ENCODE measurements at places on chromosomes 4 and X.
A peak's percentile ranks its signal among the peaks of the same experiment; 100 is the strongest.

DNA sequence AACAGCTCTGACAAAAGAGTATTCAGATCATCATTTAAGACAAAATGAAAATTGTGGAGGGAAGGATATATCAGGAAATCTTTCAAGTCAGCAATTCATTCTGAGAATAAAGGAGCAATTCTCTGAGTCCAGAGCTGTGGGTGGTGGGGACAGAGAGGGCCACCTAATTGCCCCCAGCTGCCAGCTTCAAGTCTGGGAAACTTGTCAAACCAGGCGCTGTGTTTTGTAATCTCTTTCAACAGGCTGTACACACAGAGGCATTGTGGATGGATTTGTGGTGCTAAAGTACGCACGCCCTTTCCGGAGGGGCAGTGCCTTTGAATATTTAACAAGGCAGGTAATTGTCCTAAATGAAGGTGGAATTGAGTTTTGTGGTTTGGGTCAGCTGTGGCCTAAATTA is 591.1 kb upstream of the BOD1L1 start:
- DNase-seq, result no peak

DNA sequence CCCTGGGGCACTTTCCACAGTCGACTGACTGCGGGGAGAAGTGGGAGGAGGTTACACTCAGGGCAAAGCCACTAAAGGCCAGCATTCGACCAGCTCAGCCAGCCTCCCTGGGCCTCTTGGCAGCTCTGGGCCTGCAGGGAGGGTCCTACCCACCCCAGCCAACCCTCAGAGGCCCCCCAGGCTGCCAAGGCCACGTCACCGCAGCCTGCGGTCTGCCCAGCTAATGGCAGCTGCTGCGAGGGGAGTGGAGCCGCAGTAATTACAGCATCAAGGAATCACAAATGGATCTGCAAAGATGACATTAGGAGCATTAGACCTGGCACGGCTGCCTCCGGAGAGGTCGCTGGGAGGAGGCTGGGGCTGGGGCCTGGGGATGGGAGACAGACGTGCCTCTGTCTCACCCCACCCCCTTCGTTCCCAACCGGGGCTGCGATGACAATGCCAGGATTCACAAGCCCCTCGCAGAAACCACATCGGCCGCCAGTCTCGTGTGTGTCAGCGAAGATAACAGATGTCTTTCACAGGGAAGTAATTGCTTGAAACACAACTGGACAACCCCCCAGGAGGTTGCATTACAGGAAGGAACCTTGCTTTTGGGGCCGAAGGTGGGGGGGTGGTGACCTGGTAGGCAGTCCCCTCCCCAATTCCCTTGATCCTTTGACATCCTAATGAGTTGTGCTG is 367.6 kb downstream of the BCOR start:
- DNase-seq, result peak; percentile 81

- no peak for DNase-seq
Measured at GRCh38 chr4:113144091-113144490, 94.6 kb downstream of the ANK2 start.

DNA sequence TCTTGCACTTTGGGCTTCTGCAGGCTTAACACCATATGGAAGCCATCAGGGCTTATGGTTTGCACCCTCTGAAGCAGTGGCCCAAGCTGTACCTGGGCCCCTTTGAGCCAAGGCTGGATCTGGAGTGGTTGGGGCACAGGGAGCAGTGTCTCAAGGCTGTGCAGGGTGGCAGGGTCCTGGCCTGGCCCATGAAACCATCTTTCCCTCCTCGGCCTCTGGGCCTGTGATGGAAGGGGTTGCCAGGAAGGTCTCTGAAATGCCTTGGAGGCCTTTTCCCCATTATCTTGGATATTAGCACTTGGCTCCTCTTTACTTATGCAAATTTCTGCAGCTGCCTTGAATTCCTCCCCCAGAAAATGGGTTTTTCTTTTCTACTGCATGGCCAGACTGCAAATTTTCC is 134.7 kb upstream of the USP9X start:
- DNase-seq, result no peak

- DNase-seq, result no peak
Measured at GRCh38 chrX:3779546-3779945, 66.1 kb upstream of the PRKX start.

GRCh38 chrX:10582945-10583344 is 37.4 kb downstream of the MID1 start:
- DNase-seq, result no peak

GRCh38 chr4:41217374-41217773 is 3.0 kb upstream of the APBB2 start:
- no peak for DNase-seq

GRCh38 chrX:15686818-15687685 is 22.4 kb upstream of the CLTRN start:
- peak; percentile 66 for DNase-seq

DNA sequence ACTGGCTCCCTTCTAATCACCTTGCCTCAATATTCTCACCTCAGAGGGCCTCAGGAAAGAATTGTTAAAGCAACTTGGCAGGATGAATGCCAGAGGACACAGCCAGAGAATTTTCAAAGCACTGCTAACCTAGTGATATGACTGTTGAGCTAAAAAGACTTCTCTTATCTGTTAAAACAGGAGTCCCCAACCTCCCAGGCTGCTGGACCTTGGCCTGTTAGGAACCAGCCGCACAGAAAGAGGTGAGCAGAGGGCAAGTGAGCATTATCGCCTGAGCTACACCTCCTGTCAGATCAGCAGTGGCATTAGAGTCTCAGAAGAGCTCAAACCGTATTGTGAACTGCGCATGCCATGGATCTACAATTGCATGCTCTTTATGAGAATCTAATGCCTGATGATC is 1.7 kb upstream of the KCNE5 start:
- DNase-seq, result no peak

DNA sequence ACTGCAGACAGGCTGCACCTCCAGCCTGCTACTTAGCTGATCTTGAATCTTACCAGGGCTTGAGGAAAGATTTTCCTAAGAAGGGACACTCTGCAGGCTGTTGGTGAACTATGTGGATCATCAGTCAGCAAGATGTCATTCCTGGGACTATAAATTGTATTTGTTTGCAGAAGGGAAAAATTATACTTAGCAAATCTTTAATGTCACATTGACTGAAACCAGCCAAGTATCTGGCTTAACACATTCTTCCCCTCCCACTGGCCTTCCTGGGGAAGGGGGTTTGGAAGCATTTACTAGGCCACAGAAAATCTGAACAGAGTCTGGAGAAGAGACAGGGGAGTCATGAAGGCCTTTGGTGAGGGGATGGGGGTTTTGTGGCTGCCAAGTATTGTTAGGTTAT is 156.7 kb upstream of the EOLA2 start:
- DNase-seq, result no peak

DNA sequence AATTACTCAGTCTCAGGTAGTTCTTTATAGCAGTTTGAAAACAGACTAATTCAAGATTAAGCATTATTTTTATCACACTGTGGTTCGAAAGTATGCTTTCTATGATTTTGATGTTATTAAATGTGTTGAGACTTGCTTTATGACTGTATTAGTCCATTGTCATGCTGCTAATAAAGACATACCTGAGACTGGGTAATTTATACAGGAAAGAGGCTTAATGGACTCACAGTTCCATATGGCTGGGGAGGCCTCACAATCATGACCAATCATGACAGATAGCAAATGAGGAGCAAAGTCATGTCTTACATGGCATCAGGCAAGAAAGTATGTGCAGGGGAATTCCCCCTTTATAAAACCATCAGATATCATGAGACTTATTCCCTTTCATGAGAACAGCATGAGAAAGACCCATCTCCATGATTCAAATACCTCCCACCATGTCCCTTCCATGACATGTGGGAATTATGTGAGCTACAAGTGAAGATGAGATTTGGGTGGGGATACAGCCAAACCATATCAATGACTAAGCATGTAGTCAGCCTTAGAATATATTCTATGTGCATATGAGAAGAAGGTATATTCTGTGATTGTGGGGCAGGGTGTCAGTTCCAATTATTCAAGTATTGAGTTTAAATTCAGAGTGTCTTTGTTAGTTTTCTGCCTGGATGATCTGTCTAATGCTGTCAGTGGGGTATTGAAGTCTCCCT is 44.6 kb upstream of the UGT2A1 start:
- DNase-seq, result no peak

DNA sequence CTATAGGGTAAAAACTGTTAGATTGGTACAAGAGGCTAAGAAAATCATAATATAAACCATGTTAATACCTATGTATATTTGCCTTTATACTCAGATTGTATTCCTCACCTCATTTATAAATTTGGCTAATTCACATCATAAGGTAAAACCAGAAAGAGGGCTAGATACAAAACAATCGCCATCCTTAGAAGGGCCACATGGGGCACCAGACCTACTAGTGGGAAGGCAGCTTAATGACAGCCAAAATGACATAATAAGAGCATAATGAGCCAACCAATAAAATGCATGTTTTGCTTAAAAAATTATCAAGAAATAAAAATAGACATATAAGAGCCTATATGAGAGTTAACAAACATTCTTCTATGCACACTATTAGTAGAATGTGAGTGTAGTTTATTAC is 107.3 kb upstream of the PRDX4 start:
- no peak for DNase-seq

DNA sequence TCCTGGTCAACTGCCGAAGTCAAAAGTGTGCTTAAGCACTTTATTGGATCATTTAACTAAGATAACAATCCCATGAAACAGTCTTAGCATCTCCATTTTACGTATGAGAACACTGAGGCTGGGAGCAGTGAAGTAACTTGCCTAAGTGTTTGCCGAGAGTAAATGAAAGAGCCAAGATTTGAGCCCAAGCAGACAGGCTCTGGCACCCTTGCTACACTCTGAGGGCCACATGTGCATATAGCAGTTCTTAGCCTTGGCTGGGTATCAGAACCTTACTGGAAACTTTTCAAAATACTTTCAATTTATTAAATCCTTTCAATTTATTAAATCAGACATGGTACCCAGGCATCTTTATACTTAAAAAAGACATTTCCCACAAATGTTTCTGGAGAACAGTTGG is 225.9 kb downstream of the NR3C2 start:
- no peak for DNase-seq

GRCh38 chr4:1374706-1375045 is 27.7 kb downstream of the UVSSA start:
- DNase-seq, result no peak

DNA sequence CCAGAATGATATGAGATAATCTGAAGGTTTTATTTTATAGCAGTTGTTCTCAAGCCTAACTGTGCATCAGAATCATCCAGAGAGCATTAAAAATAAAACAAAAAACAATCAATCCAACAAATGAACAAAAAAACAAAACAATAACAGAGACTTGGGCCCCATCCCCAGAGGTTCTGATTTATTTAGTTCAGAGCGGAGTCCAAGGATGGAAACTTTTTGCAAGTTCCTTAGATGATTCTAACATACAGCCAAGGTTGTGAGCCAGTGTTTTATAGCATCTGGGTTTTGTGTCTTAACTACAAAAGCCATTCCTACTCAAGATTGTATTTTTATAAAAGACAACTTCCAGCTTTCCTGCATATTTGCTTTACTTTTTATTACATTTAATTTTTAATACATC is 59.4 kb upstream of the GRPR start:
- no peak for DNase-seq

DNA sequence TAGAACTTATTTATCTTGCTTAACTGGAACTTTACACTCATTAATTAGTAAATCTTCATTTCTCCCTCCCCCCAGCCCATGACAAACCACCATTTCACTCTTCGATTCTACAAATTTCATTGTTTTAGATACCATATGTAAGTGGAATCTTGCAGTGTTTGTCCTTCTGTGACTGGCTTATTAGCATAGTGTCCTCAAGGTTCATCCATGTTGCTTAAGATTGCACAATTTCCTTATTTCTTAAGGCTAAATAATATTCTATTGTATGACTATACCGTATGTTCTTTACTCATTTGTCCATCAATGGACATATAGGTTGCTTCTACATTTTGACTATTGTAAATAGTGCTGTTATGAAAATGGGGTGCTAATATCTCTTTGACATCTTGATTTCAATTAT is 24.5 kb upstream of the RNF212 start:
- DNase-seq, result peak; percentile 78

DNA sequence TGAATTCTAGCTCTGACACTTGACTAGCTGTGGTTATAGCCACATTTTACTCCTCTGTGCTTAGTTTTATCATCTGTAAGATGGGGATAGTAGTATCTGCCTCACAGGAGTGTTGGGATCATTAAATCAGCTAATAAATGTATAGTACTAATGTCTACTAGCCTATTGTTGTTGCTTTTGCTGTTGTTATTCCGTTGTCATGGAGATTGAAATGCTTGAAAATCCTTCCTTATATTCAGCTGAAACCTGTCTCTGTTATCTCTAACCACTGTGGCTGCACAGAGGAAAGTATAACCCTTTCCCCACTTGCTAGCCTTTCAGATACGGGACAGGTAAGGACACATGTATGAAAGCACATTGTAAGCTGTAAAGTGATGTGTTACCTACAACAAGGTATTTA is 33.9 kb downstream of the CLCN5 start:
- DNase-seq, result no peak

Measured in NB4 (cell line).